ENCODE measurements at places on chromosomes 4 and X.

GRCh38 chr4:24131954-24132673 is 242.3 kb upstream of the PPARGC1A start:
- no peak for DNase-seq

DNA sequence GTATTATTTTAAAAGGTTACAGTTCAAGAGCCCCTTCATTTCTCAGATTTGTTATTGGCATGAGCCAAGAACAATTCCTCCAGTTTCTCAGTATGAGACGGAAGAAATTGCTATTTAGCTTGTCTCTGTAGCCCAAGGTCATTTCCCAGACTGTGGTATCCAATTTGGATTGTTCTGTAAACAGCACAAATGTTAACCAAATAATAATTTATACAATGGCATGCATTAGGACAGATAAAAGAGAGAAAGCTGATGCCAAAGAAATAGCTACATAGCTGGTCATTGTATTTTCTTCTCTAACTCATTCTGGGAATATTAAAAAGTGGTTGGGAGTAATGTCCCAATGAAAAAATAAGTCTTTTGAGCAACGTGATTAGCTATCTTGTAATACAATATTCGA is 134.6 kb upstream of the NPY2R start:
- no peak for DNase-seq

GRCh38 chr4:189304167-189304566 is 636.5 kb upstream of the FRG1 start:
- DNase-seq: no peak

DNA sequence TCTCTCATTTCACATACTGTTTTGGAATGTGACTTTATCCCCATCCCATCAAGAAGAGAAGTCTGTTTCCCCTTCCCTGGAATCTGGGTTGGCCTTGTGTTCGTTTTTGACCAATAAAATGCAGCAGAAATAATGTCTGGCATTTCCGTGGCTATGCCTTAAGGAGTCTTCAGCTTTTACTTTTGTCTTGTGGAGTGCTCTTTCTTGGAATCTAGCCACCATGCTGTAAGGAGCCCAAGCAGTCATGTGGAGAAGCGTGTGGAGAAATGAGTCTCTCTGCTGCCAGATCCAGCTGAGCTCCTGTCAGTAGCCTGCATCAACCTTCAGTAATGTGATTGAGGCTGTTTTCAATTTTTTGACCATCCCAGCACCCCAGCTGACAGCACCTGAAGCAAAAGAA is 84.4 kb upstream of the ARMCX2 start:
- DNase-seq: no peak

DNA sequence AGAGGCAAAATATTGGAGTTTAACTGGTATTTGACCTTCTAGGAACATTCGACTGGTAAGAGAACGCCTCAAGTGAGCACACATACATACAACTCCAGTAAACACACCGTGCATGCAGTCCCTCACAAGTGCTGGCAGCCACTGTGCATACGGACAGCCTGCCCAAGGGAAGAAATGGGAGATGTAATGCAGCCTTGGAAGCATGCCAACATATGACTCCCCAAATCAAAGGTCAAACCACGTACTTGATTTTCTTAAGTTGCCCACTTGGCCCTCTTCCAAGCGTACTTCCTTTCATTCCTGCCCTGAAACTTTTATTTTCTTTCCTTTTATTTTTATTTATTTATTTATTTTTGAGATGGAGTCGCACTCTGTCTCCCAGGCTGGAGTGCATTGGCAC is 206.6 kb downstream of the SPRY1 start:
- DNase-seq: no peak

GRCh38 chr4:60911127-60911526 is 289.0 kb upstream of the ADGRL3 start:
- no peak for DNase-seq

DNA sequence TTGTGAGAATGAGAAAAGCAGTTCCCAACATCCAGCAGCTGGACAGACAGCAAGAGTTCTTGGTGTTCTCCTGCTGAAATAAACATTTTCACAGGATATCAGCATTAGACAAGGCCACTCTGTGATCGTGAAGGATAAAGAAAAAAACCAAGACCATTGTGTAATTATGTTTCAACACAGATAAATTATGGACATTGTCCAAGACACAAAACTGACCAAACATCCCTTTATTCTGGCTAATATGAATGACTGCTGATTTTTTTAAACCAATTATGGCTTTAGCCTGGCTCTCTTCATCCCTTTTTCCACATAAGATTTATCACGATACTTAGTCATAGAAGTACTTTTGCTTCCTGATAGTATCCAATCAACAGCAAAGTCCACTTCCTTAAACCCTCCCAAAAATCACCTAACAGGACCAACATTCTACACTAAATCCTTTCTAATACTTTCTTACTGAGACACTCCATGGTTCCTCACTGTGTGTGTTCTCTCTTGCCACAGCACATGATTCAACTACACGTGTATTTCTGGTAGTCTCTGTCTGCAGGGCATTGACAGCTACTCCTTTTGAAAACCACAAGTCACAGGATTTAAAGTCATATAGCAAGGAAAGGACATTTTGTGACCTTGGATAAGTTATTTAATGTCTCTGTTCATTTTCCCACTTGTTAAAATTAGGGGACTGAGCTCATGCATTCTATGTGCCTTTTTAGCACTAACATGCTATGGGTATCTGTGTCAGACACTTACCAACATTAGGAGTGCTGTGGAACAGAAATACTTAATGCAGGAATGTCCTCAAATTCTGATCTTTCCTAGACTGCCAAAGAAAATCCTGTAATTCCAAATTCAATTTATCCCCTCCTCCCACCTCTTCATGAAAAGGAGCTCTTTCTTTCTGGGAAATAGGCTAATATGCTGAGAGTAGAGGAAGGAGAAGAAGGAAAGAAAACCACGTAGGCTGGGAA is 137.2 kb upstream of the PGRMC2 start:
- no peak for DNase-seq

DNA sequence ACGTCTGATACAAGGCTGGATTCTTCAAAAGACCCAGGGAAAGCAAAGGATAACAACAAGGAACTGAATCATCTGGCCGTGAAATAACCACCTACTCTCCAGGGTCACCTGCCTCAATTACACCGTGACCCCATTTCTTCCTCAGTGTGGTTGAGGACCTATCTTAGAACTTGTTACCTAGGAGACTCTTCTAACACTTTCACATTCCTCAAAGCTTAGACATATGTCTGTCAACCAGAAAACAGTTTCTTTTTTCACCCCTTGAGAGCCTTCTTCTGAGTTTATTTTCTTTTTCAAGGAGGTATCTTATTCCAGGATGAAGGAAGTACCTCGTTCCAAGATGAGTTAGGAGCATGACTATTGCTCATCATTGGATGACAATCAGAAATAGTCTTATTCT is 337.8 kb downstream of the ARHGAP24 start:
- no peak for DNase-seq

DNA sequence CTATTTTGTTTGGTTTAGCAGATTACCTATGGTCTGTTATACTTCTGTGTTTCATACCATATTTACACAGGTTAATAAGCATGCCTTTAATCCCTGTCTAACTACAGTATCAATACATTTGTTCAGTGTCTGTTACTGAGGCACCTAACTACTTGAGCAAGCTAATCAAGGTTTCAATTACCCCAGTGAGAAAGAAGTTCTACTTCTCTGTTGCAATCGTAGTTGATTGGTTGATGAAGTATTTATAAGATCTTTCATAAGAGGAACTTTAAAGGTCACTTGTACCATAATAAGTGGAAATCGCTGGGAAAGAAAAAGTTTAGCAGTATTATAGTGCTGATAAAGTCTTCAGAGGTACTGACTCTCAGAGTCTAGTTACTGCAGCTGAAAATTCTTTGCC is 490.6 kb downstream of the RPA4 start:
- DNase-seq: no peak

GRCh38 chrX:106980952-106981626 is 18.9 kb downstream of the MORC4 start:
- no peak for DNase-seq

DNA sequence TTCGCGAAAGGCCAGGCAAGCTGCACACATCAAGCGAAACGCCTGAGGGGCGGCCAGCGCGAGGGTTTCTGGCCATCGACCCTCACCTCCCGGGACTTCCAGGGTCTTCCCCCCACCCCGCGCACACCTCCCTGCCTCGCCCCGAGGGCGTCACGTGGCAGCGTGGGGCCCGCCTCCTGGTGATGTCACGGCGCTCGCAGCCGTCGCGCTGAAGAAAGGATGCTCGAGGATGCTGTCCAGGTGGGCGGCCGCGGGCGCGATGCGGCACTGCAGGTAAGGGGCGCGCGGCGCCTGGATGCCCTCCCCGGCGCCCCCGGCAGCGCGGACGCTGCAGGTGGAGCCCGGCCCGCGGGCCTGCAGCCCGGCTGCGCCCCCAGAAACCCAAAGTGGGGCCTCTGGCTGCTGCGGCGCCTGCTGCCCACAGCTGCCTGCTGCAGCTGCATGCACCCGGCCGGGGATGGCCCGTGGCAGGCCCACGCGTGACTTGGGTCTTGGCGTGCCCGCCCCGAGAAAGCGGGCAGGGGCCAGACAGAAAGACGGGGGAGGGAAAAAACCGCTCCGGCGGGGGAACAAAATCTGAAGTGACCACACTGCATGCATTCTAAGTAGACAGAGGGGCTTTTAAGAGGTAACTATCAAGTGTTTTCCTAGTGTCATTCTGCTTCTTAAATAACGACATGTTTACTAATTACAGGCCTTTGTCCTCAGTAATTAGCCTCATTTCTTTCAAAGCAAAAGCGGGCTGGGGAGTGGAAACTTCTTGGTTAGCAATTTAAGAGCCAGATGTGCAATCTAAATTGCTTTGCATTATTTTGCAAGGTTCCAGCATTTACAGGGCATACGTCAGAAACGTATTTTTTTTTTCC is 1.7 kb downstream of the CLCN4 start:
- no peak for DNase-seq

- no peak for DNase-seq
These were observed 425.9 kb downstream of the RPA4 start for GRCh38 chrX:97309487-97310116.

DNA sequence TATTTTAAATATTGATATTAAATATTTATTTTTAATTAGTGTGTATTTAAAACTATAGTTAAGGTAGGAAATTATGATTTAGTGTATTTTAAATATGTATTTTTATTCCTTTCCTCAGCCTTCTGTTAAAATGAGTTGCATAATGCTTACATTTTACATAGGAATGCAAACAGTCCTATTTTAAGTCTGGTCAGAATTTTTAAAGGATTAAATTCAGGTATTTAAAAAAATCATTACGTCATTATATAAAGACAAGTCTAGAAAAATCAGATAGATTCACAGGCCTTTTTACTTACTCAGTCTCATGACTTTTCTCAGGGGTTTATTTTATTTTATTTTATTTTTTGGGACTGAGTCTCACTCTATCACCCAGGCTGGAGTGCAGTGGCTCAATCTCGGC is 50.4 kb upstream of the RPA4 start:
- DNase-seq: no peak

DNA sequence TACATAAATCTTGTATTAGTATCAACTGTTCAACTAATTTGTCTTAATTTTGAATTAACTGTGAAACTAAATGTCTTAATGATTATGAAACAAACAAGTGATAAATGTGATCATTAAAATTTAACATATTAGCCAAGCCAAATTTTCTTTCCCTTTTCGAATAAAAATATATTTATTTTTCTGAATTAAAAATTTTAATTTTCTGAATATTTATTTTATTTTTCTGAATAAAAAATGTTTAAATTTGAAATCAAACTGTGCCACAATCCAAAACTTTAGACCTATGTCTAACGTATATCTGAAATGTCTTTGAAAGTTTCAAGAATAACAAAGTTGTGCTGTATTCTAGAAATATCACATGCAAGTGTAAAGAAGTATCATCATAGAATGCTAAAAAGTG is 4.7 kb downstream of the GABRA2 start:
- no peak for DNase-seq

GRCh38 chr4:133775881-133776280 is 425.7 kb downstream of the PABPC4L start:
- DNase-seq: no peak

- no peak for DNase-seq
These were observed 185.1 kb downstream of the NPNT start for GRCh38 chr4:106080376-106080775.

GRCh38 chr4:100962698-100963097 is 384.6 kb downstream of the PPP3CA start:
- DNase-seq: no peak

GRCh38 chr4:102230194-102230593 is 115.1 kb downstream of the SLC39A8 start:
- no peak for DNase-seq

DNA sequence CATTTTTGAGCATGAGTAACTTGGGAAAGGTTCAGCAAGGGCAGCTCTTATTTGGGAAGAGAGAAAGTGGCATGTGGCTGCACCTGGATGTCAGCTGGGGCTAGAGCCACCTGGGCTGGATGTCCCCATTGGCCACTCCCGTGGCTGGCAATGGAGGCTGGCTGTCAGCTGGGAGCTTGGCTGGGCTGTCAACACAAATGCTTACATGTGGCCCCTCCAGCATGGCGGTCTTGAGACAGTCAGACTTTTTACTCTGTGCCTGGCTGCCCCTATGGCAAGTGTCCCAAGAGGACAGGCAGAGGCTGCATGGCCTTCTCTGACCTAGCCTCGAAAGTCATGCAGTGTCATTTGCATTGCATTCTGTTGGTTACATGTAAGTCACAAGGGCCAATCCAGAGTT is 99.6 kb downstream of the FAM53A start:
- no peak for DNase-seq

DNA sequence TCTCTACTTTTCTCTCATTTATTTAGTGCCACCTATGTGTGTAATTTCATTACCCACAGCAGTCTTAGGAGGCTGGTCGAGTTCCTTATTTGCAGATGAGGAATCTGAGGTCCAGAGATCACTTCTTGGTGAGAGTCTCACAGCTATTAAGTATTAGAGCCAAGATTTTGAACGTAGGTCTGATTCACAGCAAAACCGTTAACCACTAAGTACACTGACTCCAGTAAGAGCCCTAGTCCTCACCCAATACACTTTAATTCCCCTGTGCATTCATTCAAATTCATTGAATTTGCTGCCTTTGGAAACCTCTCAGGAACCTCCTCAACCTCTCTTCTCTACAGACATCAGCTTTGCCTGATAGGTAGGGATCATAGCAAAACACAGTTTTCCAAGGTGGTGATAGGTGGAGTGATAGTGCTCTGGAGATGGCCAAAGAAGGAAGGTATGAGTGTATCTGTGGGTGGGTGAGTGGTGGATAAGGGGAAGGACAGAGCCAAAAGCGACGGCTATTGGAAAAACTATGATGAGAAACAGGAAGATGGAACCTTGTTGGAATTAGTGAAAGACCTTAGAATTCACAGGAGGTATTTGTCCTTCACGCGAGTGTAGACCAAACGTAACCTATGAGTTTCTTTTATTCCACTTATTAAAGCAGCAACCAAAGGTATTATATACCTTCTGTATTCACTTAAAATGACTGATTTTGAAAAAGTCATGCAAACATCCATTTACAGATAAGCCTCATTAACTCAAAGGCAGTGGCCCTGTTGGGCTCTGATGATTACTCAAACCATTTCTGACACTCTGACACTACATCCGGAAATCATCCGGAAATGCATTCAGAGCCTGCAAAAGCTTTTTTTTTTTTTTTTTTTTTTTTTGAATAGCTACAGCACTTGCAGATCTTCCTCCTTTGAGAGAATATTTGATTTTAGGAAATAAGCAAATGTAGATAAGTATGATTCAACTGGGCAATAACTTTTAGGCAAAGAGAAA is 6.3 kb downstream of the FMR1 start:
- DNase-seq: no peak

GRCh38 chrX:134806707-134807038 is 148.4 kb upstream of the PLAC1 start:
- no peak for DNase-seq

- DNase-seq: no peak
These were observed 90.6 kb downstream of the LRP2BP start for GRCh38 chr4:185304944-185305690.

Data from HEK293T (cell line).